Skin of body (tissue), 3 donors: ENCODE measurements at places on chromosomes 1 and 21.

- no peak for DNase-seq
Observed at GRCh38 chr1:233356705-233356987, 29.1 kb downstream of the MAP3K21 start.

DNA sequence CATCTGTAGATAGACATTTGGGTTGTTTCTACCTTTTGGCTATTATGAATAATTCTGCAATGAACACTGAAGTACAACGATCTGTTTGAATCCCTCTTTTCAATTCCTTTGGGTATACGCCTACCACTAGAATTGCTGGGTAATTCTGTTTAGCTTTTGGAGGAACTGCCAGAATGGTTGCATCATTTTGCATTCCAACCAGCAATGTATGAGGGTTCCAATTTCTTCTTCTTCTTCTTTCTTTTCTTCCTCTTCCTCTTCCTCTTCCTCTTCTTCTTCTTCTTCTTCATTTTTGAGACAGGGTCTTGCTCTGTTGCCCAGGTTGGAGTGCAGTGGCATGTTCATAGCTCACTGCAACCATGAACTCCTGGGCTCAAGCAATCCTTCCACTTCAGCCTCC is 13.8 kb upstream of the THEM5 start:
- no peak for DNase-seq

GRCh38 chr1:92599184-92599583 is 112.5 kb upstream of the GFI1 start:
- DNase-seq, result peak; percentile 1

DNA sequence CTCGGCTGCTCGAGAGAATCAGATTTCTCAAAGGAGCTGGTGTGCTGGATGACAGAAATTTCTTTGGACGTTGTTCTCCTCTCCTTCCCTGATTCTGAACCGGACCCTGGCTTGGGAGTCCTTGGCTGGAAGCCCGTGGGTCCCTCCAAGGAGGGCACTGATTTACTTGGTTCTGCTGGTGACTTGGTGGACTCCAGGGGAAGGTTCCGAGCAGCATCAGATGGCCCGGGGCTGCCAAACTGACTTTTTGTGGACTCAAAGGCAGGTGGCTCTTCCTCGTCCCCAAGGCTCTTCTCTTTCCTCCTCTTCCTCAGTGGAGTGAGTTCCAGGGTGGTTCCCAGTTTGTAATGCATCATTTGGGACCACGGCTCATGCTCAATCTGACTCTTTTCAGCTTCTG is 97.9 kb upstream of the EDN2 start:
- DNase-seq, result no peak

GRCh38 chr1:228497817-228498216 is 10.6 kb downstream of the RNF187 start:
- DNase-seq, result no peak

DNA sequence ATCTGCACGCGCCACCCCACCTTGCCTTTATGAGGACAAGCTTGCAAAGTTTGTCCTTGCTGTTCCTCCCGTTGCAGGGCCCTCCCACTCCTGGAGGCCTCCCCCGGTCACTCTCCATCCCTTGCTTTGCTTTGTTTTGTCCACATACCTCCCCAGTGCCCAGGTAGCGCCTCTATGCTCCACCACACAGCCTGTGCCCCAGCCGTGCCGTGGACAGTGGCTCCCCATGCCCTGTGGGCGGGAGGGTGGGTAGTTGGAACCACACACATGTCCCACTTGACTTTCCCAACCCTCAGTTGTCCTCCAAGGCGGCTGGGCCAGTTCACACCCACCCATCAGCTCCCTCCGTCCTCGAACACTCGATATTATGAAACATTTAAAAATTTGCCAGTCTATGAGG is 24.6 kb downstream of the SLX9 start:
- no peak for DNase-seq

DNA sequence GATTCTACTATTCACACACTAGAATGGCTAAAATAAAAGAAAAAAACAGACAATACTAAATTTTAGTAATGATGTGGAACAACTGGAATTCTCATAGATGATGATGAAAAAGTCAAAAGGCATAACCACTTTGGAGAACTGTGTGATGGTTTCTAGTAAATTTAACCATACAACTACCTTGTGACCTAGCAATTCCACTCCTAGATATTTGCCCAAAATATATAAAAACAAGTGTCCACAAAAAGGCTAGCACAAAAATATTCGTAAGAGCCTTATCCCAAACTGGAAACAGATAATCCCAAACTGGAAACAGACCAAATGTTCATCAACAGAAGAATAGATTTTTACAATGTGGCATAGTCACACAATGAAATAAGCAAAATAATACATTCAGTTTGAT is 67.9 kb upstream of the PGBD5 start:
- DNase-seq, result no peak

GRCh38 chr1:239913141-239913585 is 178.5 kb upstream of the FMN2 start:
- no peak for DNase-seq

DNA sequence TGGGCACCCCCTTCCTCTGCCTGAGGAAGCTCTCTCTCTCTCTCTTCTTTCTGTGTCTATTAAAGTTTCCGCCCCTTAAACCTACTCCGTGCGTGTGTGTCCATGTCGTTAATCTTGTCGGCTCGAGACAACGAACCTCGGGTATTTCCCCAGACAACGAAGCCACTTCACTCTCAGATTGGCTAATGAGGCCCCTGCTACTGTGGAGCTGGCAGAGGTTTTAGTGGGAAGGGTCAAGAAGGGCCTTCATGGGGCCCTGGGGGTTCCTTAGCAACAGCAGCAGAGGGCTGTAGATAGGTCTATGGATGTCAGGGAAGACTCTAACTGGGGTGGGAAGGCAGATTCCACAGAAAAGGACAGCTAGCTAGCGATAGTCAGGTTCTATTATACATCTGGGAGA is 239.8 kb upstream of the RAB4A start:
- DNase-seq, result no peak

GRCh38 chr1:206705191-206705590 is 20.5 kb downstream of the MAPKAPK2 start:
- DNase-seq, result peak; percentile 34
